ENCODE measurements at places on chromosomes 3 and 15. TPM values are rescaled to one million over a fixed set of nuclear protein-coding genes. Genes with fewer than 3 reads are reported as not detected.

The CNTN3 gene
- polyA plus RNA-seq, result 1.0 TPM

DNA sequence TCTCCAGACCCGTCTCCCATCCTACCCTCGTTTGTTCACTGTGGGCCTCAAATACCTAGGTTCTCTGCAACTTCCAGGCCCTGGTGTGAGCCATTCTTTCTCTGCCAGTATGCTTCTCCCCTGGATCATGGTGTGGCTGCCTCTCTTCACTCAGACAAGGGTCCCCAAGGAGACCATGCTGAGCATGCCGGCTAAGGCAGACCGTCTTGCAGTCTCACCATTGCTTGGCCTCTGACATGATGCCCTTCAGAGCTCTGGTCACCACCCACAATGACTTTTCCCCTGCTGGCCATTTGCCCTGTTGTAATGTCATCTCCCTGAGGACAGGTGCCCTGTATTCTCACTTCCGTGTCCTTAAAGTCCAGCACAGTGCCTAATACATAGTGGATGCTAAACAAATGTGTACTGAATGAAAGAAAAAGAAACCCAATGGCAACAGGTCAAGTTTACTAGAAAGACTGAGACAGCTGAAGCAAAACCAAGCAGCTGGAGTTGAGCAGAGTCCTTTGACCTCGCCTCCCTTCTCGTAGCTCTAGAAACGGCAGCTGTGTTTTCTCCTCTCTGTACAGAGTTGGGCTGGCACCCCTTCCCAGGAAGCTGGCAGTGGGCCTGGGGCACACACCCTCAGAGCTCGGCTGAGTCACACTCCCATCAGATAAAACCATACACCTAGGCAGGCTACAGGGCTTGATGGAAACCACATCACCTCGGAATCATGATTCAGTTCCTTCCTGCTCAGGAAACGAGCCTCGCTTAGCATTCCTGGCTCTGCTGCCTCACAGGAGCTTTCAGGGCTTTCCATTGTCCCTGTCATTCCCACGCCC, 8.6 kb downstream of the TLR9 start:
- H3K27me3 ChIP-seq, result no peaks in the 10 kb centered on the region
- H3K4me1 ChIP-seq, result peaks cover 18% of the 10 kb centered on the region
- peaks cover 30% of the 10 kb centered on the region for H3K36me3 ChIP-seq
- peak; percentile 66 for DNase-seq

DNA sequence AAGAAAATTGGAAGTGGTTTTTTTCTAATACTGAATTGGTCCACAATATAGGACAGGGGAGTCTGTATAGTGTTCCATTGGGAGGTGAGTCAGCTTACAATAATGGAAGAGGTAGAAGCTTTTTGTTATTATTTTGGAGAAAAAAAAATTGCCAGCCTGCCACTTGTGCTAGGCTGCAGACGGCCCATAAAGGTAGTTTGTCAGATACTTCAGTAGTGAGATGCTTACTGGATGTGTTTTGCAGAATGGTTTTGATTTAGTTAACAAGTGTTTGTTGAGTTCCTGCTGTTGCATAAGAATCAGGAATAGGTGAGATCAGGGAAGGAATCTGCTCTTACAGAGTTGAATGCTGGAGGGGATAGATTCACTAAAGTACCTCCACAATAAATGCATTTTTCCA, 1.0 kb downstream of the DTWD1 start:
- H3K36me3 ChIP-seq, result peaks cover 10% of the 10 kb centered on the region
- no peak overlapping the region for H3K27ac ChIP-seq
- peaks cover 2% of the 10 kb centered on the region for H3K4me1 ChIP-seq

- H3K36me3 ChIP-seq, result no peaks in the 10 kb centered on the region
- H3K4me1 ChIP-seq, result no peaks in the 10 kb centered on the region
- H3K4me3 ChIP-seq, result no peak overlapping the region
- no peaks in the 10 kb centered on the region for H3K27me3 ChIP-seq
- H3K27ac ChIP-seq, result no peak overlapping the region
These were observed 108.2 kb upstream of the KBTBD8 start for GRCh38 chr3:66889750-66890494.

The DZIP1L gene
- polyA plus RNA-seq, result 4.1 TPM

The ZXDC gene
- 12.9 TPM for polyA plus RNA-seq

GRCh38 chr3:183375337-183375736, 53.1 kb downstream of the MCF2L2 start:
- no peak for DNase-seq
- H3K27me3 ChIP-seq, result no peaks in the 10 kb centered on the region
- no peaks in the 10 kb centered on the region for H3K4me1 ChIP-seq

DNA sequence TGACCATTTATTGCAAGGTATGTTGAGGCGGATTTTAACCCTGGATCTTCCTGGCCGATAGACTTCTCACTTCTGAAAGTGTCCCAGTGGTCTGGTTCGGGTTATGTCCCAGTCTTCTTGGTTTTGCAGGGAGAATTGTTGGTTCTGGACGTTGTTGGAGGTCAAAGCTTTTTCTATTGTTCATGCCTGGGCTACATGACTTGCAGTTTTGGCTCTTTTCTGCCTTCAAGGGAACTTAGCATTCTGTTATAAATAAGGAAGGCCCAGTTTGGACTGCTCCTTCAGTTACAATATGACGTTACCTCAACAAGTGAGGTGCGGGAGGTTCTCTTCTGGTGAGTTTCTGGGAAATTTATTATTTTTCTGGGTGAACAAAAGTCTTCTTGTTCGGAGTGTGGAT, 614.3 kb downstream of the DIPK2A start:
- H3K4me1 ChIP-seq, result no peaks in the 10 kb centered on the region
- H3K36me3 ChIP-seq, result no peaks in the 10 kb centered on the region
- H3K4me3 ChIP-seq, result no peak overlapping the region
- no peak overlapping the region for H3K27ac ChIP-seq

GRCh38 chr3:67699882-67700281, 45.5 kb upstream of the SUCLG2 start:
- no peaks in the 10 kb centered on the region for H3K36me3 ChIP-seq
- no peaks in the 10 kb centered on the region for H3K4me1 ChIP-seq
- H3K4me3 ChIP-seq, result no peak overlapping the region
- H3K27me3 ChIP-seq, result no peaks in the 10 kb centered on the region
- DNase-seq, result no peak

GRCh38 chr15:77144492-77145070, 73.7 kb upstream of the TSPAN3 start:
- DNase-seq, result no peak
- no peaks in the 10 kb centered on the region for H3K4me1 ChIP-seq
- no peak overlapping the region for H3K4me3 ChIP-seq
- no peaks in the 10 kb centered on the region for H3K27me3 ChIP-seq

- H3K4me3 ChIP-seq, result no peak overlapping the region
- H3K36me3 ChIP-seq, result peaks cover 10% of the 10 kb centered on the region
- no peaks in the 10 kb centered on the region for H3K27me3 ChIP-seq
- DNase-seq, result no peak
These were observed 14.6 kb downstream of the RAB43 start for GRCh38 chr3:129106866-129107565.

DNA sequence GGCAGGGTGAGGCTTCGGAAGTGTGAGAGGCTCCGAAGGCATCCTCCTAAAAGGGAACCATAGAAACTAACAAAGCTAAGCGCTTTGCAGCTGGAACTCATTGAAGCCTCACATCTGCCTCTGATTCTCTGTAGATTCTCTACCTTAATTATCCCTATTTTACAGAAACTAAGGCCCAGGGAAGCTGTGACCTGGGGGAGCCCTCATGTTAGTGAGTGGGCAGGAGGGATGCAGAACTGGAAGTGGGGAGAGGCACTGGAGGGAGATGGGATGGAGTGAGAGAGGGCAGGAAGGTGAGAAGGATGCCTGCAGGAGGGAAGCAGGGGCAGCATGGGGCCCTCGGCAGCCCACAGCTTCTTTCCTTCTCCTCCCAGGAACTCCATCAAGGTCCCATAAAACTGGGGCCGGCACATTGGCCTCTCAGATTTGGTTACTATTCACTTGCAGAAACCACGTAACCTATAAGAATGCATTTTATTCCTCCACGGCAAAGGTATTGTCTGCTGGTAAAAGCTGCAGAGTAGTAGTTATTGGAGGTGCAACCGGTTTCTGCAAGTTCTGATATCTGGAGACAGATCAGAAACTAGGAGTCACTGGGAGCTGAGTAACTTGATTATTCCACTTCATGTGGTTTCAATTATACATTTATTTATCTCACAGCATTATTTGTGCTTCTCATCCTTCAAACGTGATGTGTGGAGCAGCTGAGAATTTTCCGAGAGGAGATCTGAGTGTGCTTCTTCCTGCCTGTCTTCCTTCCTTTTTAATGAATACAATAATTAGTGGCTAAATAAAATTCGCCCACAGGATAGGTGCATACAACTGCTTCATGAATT, 24.0 kb upstream of the CHCHD6 start:
- H3K36me3 ChIP-seq, result no peaks in the 10 kb centered on the region
- peaks cover 4% of the 10 kb centered on the region for H3K27me3 ChIP-seq
